ENCODE measurements at places on chromosomes 4 and X.

DNA sequence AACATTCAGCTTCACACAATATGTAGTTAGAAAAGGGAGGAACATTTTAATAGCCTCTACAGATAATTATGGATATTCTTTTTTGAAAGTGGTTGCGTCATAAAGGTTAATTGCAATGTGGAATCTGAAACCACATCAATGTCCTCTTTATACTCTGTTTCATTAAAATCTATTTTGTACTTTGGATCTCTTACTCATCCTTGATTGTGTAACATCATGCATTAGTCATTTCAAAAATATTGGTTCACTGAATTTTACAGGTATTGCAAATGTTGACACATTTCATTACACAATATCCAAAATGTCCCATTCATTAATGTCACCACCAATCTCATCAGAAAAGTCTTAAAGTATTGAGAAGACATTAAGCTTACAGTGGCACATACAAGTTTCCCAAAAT lies 62.7 kb upstream of the USP9X start:
- no peak for DNase-seq

DNA sequence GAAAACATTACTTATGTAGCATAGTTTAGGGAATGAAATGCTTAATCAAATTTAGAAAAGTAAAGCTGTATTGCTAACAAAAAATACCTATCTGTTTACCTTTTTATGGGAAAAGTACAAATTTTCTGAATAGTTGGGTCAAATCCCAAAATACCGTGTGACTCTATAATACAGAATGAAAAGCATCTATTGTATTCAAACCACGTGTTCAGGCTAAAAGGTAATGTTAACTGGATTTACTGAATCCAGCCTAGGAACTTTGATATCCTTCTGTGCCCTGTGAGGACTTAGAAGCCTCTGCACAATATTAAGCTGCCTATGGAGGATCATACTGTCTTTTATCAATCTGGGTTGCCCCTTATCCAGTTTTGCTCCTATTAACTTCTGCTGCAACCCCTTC lies 36.3 kb upstream of the AGA start:
- no peak for DNase-seq

DNA sequence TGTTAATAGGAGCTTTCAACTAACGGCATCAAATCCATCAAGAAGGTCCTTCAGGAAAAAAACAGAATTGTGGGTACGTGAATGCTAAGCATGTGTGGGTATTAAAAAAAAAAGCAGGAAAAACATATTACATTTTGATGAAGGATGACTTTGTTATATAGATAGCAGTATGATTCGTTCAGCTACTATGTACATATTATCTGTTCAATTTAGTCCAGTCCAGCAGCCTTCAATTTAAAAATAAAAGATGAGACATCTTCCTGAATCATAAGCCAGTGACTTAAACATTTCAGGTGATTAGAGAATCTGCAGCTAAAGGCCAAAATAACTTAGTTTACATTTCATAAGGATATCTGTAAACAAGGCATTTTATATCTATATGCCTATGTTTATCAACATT lies 63.4 kb downstream of the LCORL start:
- DNase-seq = no peak

GRCh38 chr4:84224522-84224921 lies 274.6 kb downstream of the NKX6-1 start:
- DNase-seq = no peak

DNA sequence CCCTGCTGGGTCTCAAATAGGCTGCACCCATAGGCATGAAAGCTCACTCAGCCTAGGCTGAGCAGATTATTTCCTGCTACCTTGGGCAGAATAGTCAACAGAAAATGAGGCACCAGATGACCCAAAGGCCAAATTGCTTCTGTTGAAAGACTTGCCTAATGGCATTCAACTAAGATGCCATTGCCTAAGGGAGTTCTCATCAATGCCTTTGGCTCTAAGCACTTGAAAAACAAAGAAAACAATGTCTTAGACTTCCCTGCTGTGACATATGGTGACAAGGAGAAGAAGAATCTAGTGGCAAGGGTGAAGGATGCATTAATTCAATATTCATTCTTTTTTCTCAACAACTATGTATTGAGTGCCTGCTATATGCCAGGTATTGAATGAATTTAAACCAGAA lies 25.7 kb upstream of the PCDH19 start:
- no peak for DNase-seq

- no peak for DNase-seq
Measured at GRCh38 chrX:51975811-51976210, 82.4 kb downstream of the MAGED1 start.

- no peak for DNase-seq
Measured at GRCh38 chr4:168630445-168631187, 133.8 kb downstream of the PALLD start.

DNA sequence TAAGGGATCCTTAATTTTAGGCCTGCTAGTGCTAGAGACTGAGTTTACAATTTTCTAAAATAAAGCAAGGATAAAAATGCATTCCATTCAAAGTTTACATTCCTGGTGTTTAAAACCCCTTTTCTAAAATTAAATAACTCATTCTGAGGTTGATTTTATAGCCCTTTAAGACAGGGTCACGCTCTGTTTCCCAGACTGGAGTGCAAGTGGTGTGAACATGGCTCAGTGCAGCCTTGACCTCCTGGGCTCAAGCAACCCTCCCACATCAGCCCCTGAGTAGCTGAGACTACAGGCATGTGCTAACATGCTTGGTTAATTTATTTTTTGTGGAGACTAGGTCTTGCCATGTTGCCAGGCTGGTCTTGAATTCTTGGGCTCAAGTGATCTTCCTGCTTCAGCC lies 6.8 kb upstream of the CDKL2 start:
- no peak for DNase-seq

- DNase-seq = no peak
Measured at GRCh38 chrX:10855845-10856244, 235.5 kb upstream of the MID1 start.

GRCh38 chrX:13053171-13053570 lies 8.8 kb upstream of the FAM9C start:
- no peak for DNase-seq

- DNase-seq = no peak
Measured at GRCh38 chr4:55010550-55010949, 114.8 kb downstream of the KDR start.

DNA sequence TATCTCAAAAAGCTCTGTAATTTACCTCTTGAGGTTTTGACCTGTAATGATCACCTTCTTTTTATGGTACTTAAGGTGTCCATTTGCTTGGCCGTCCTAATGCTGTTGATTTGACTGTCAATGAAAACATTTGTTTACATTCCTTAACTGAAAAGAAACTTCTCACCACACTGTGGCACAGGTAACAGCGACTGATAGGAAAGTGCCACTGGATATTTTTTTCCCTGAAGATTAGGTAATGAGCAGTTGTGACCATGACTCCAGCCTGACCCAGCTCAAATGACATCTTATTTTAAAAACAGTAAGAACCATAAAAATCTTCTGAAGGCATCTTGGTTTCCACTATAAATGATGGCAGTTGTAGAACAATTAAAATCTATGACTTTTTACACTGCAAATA lies 87.6 kb downstream of the HHIP start:
- DNase-seq = no peak

DNA sequence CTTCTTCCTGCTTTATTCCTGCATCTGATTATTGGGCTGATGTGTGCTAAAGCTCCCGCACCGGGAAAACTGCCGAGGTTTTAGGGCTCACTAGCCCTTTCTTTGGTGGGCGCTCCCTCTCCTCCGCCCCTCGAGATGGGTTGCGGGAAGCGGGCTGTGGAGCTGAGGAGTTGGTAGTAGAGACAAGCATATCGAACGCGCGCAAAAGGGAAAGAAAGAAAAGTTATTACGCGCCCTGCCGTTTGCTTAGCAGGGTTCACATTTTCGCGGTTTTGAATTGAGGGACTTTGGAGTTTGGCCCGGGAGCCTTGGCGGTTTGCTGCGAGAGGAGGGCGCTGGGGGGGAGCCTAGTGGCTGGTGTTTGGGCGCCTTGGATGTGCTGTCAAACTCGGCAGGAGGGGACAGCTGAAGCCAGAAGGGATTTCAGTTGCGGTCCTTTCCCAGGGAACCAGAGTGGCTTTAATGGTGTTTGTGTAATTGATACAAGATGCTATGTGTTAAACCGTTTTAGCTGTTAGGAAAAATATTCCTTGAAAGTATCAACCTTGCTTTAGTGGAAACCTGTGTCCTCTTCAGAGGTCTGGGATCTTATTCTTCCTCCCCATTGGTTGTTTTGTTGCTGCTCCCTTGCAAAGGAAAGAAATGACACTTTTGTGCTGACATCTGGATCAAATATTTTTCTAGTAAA lies 1.1 kb downstream of the GAB1 start:
- peak; percentile 82 for DNase-seq

GRCh38 chr4:41889317-41889716 lies 45.9 kb upstream of the TMEM33 start:
- DNase-seq = no peak

DNA sequence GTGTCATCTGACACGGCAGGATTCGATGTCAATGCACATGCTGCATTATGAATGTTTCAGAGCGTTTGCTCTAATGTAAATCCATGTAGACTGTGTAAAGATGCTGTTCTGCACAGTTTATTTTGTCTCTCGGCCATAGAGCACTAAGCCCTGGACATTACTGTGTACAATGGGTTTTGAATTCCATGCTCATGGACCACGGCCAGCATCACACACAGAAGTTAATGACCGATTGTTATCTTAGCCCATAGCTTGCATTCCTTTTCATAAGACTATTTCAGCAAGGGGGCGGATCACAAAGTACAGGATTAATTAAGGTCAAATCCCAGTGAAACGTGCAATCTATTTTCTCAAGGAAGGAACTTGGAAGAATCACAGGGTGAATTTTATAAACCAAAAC lies 286.1 kb upstream of the TENM3 start:
- no peak for DNase-seq

DNA sequence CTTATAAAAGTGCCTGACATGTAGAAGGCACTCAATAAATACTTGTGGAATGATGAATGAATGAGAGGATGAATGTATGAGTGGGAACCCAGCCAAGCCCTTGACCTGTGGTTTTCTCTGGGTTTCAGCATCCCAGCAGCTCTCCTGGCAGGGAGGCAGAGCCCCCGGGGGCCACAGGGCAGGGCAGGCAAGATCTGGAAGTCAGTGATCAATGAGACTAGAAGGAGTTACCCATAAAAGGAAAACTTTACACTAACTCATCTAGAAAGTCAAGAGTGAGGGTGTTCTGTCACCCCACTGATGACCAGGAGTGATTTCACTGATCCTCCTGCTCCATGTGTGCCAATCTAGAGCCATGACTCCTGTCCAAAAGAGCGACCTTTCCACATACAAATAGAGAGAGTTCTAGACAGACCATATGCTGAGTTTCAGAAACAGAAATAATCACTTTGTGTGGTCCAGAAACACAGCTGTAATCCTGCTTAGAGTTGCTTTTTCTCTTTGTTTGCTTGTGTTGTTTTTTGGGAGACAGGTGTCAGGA lies 37.4 kb downstream of the MGARP start:
- no peak for DNase-seq

DNA sequence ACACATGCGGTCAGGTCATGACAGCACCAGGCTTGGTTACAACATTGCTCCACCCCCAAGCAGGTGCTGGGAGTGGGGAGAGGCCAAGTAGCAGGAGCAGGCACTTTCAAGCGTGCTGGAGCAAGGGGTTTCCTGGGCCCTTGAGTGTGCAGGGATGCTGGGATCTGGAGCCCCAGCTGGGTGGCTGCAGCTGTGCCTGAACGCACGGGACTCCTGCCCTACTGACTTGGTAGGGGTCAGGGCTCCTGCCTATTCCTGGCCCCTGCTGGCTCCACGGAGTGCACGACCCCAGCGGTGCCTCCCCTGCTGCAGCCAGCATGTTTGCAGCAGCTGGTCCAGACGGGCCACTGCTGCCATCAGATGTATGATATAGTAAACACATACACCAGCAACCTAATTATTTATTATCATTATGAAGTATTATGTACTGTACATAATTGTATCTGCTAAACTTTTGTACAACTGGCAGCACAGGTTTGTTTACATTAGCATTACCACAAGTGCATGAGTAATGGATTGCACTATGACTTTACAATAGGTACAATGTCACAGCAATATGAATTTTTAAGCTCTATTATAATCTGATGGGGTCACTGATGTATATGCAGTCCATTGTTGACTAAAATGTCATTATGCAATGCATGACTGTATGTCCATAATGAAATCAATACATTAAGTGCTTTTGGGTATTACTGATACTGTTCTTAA lies 620.6 kb downstream of the RAPGEF2 start:
- no peak for DNase-seq

- no peak for DNase-seq
Measured at GRCh38 chrX:112279940-112280339, 197.4 kb upstream of the TRPC5 start.

GRCh38 chr4:150411520-150411919 lies 170.4 kb upstream of the MAB21L2 start:
- no peak for DNase-seq

- peak; percentile 68 for DNase-seq
Measured at GRCh38 chr4:164731827-164732474, 22.0 kb upstream of the SMIM31 start.

DNA sequence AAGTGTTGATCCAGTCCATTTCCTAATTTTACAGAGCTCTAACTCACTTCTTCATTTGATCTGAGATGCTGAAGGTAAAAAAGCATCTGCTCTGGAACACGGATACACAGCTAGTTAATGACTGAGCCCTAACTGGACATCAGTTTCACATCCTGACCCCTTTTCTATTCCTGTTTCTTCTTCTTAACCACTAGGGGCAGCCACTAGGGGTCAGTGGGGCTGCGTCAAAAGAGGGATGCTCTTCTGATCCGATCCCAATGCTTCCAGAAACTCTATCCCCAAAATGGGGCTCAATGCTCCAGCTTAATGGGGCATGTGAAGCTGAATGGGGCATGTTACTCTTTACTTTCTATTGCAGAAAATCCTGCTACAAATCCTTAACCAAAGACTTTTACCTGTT lies 33.4 kb upstream of the PHKA2 start:
- DNase-seq = peak; percentile 37

DNA sequence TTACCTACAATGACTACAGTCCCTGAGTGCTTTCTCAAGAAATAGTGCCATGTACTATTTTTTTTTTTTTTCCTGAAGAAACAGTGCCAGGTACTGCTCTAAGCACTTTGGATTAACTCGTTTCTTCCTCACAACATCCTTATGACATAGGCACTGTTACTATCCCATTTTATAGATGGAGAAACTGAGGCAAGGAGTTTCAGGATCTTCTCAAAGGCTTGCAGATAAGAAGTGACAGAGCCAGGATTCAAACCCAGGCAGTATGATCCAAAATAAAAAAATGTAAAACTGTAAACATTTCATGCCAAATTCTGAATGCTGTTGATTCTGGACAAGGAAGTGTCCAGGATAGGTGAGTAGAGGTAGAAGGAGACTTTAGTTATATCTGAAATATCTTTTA lies 1.1 kb downstream of the FANCB start:
- DNase-seq = no peak
